Peyer's patch (tissue), 4 donors: ENCODE measurements at places on chromosomes 11 and 22. TPM values are rescaled to one million over a fixed set of nuclear protein-coding genes. Genes with fewer than 3 reads are reported as not detected.

DNA sequence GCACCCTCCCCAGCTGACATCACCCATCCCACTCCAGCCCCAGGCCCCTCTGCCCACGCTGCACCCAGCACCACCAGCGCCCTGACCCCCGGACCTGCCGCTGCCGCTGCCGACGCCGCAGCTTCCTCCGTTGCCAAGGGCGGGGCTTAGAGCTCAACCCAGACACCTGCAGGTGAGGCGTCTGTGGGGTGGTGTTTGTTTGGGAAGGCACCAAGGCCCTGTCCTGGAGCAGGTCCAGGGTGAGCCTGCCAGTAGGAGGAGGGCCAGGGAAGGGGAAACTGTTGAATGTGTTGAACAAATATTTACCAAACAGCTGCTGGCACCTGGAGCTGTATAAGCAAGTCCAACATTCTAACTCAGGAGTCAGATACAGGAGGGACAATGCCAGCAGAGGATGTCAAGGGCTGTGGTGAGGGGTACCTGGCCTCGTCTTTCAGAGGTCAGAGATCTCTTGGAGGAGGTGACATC, 3.1 kb downstream of the VEGFB start:
- DNase-seq: peak; percentile 85

DNA sequence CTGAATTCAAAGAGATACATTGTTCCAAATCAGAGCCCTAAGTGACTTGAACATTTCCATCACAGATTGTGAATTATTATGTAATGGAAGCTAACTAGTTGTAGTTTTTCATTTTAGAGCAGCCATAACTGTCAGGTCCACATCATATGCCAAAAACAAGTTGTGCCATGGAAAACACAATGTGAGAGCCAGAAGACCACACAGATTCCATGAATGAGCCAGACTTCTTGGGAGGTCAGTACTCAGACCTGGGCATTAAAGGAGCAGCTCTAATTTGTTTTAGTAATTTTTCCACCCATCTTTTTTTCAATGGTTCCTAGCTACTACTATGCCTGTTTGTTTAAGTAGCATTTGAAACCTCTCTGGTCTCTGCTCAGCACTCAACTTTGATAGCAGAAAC, 279.4 kb downstream of the FAT3 start:
- no peak for DNase-seq

GRCh38 chr22:17950651-17951214, 73.6 kb downstream of the MICAL3 start:
- no peak for DNase-seq

- no peak for DNase-seq
These were observed 119.3 kb downstream of the ARFGAP2 start for GRCh38 chr11:47057365-47057764.

GRCh38 chr22:25829237-25829636, 87.2 kb downstream of the MYO18B start:
- no peak for DNase-seq

- no peak for DNase-seq
These were observed 115.7 kb upstream of the RAG2 start for GRCh38 chr11:36713715-36714114.

GRCh38 chr11:14446701-14447169, 52.9 kb downstream of the COPB1 start:
- DNase-seq: no peak

GRCh38 chr11:7612056-7612660, 61.1 kb downstream of the CYB5R2 start:
- DNase-seq: no peak

GRCh38 chr11:29879560-29879959, 137.3 kb downstream of the KCNA4 start:
- no peak for DNase-seq

DNA sequence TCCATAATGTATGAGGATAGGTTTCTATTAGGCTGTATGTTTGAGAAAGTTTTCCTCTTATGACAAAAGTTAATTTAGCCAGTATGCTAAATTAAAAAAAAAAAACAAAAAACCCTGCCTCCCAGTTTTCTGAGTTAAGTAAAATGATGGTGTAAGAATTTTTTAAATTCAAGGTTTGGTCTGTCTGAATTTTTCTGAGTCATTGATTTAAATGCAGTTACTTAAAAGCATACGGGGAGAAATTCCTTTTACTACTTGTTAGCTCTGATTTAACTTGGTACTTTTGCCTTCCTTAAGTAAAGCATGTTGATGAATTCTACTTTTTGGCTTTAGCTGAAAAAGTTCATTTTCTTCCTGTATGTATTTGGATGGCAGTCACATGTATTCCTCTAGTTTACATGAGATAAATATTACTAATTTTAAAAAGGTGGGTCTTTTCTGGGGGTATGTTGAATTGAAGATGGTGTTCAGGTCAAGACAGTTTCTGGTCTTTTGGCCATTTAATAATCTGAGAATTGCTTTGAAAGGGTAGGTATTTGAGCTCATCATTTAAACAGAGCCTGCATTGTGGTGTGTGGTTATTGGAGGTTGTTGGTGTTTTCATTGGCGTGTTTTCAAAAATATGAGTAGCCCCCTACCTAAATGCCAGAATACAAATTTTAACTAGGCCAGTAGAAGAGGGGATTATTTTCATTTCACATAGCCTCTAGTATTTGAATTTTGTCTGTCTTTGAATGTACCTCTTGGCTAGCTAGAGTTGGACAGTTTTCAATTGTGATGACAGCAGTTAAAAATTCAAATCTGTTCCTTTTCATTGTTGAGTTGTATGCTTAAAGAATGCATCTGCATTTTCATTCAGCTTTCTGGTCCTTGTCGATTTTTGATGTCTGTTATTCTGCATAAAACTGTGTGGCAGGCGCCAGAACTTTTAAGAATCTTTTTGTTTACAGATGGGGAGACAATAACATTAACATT, 64.7 kb downstream of the MTMR3 start:
- no peak for DNase-seq

DNA sequence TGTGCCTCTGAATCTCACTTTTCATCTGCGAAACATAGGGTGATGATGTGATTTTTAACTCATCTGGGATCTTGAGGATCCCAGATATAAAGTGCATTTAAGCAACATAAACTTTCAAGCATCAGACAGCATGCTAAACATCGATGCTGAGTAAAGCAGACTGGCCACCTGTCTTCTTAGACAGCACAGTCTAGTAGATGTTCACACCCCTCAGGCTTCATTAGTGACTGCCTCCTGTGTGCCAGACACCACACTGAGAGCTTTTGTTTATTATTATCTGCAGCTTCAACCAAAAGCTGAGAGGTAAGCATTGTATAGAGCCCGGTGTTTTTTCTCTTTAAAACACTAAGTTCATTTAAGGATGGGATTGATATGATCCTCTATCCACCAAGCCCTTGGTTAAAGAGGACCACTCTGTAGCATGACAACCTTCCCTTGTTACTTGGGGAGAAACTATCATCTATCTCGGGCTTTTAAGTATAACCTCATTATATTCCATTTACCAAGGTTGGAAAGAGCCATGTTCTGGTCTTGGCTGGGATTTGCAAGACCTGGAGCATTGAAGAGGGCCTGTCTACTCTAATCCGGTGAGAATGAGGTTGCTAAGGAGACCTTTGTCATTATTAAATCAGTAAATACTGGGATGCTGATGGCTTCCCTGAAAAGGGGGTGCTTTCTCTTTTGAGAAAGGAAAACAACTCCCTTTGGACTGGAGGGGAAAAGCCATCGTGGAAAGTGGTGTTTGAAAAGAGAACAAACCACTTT, 114.2 kb upstream of the SEZ6L start:
- DNase-seq: no peak

GRCh38 chr11:131033151-131033651, 116.9 kb upstream of the SNX19 start:
- DNase-seq: no peak

DNA sequence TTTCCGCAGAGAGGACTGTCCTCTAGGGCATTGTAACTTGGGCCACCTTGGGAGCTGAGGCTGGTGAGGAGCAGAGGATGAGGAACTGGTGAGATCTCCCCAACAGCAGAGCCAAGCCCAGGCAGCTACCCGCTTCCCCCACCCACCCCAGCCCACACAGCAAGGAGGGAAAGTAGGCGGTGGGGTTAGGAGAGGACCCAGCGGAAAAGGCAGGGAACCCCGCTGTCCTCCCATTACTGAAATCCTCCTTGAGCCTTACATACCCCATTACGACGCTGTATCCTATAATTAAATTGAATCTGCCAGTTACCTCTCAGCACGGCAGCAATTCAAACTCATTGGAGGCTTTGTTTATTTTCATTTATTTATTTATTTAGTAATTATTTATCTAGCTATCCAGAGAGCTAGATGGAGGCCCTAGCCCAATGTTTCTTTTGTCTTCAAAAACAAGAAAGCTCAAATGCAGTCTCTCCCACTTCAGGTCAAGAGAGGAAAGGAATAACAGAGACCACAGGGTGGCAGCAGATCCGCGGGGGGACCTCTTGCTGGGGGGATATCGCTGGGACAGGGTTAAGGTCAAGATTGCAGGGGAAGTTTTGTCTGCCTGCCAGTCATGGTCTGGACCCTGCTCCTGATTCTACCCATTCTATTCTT, 218.0 kb downstream of the ST3GAL4 start:
- DNase-seq: no peak

GRCh38 chr11:25859776-25860175, 472.2 kb upstream of the ANO3 start:
- DNase-seq: no peak

- DNase-seq: no peak
These were observed 57.4 kb upstream of the NUP160 start for GRCh38 chr11:47905358-47906059.

DNA sequence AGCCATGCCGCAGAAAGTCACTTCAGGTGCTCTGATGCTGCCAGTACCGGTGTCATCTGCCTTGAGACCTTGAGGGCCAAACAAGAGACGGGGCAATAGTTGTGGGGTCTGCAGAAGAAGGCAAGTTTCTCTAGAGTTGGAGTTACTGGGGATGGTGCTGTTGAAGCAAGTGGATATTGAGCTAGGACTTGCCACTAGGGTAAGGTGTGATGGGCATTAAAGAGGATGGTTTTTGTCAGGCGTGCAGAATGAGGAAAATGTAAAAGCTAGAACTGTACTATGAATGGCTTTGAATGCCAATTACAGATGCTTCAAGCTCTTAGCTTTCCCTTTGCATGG, 61.6 kb downstream of the TNRC6B start:
- no peak for DNase-seq

- no peak for DNase-seq
These were observed 19.9 kb upstream of the FAT3 start for GRCh38 chr11:92204731-92205130.

- no peak for DNase-seq
These were observed 70.3 kb upstream of the ANO1 start for GRCh38 chr11:70007796-70008195.

DNA sequence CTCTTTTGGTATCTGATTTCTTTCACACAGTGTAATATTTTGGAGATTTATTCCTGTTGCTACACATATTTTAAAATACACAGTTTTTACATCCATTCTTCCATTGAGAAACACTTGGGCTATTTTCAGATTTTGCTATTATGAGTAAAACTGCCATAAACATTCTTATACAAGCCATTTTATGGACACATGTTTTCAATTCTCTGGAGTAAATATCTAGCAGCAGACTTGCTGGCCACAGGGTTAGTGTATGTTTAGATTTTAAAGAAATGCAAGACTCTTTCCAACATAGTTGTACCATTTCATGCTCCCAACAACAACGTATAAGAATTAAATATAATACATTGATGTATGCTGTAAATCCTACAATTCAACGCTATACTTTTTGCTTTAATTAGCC, 360.8 kb upstream of the PITPNB start:
- DNase-seq: no peak

Gene LRRC4C
- total RNA-seq: 0.40 TPM

Gene SMPD1
- 58.9 TPM for total RNA-seq

Gene OR2AT4
- total RNA-seq: not detected

Gene ZNF215
- total RNA-seq: 5.1 TPM

Gene UBE2L6
- total RNA-seq: 21.9 TPM

Gene MMP8
- not detected for total RNA-seq
